ENCODE measurements at places on chromosomes 16 and 17.

- no peak for DNase-seq
These were observed 51.7 kb downstream of the GRIN2A start for GRCh38 chr16:10130538-10130937.

DNA sequence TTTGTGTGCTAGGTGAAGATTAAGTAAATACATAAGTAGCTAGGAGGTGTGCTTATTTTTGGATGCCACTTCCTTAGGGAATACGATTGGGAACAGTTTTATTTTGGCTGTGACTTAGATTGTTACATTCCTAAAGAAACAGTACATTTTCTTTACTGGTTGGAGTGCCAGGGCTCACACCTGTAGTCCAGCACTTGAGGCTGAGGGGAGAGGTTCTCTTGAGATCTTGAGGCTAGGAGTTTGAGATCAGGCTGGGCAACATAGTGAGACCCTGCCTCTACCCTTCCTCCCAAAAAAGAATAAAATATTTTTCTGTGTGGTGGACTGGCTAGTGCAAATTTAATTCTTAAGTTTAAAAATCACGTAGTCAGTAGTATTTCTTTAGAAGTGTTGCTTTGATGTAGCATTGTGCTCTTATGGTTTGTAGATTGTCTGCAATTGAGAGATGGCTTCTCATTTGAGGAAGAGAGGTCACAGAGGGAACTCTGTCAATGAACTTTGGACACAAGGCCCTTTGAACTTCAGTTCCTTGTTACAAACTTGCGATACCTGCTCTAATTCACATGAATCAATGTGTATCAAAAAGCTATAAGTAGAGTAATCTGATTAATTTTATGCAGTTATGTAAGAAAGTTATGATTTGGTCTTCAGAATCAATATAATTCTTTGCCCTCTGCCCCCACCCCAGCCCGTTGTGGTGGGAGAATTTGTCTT is 7.1 kb downstream of the HAPSTR1 start:
- DNase-seq = no peak

- DNase-seq = no peak
These were observed 30.3 kb upstream of the MYO15B start for GRCh38 chr17:75557075-75557851.

DNA sequence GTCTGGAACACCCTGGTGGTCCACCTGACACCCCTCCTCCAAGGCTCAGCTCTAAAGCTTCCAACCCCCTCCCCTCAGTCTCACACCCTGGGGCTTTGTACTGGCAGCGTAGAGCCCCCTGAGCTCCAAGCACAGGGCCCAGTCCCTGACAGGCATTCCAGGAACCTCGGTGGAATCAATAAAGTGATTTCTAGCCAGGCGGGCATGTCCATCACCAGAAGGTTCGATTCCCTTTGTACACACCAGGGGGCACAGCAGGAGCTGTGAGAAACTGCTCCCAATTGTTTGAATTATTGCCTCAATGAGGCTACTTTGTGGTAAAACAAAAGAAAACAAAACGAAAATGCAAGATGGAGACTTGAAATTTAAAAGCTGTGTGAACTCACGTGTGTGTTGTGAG is 51.8 kb downstream of the SMPD3 start:
- peak; percentile 45 for DNase-seq

DNA sequence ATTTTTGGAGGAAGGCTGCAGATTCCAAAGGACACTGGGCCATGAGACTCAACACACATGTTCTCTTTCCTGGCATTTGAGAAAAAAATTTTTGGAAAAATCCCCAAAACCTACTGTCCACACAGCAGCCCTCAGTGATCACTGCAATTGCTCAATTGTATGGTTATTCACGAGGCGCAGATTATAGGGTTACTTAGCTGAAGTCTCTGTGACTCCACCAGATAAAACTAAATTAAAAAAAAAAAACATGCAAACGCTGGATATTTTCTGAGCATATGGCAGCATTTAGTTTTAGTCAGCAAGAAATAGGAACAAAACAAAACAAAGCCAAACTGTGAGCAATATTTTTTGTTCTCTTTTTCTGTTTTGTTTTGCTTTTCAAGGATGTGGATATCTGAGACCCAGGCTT is 83.8 kb upstream of the FAM20A start:
- no peak for DNase-seq

GRCh38 chr17:80262291-80262690 is 1.6 kb downstream of the RNF213 start:
- DNase-seq = no peak

GRCh38 chr17:10398352-10398751 is 23.4 kb downstream of the MYH8 start:
- DNase-seq = no peak

DNA sequence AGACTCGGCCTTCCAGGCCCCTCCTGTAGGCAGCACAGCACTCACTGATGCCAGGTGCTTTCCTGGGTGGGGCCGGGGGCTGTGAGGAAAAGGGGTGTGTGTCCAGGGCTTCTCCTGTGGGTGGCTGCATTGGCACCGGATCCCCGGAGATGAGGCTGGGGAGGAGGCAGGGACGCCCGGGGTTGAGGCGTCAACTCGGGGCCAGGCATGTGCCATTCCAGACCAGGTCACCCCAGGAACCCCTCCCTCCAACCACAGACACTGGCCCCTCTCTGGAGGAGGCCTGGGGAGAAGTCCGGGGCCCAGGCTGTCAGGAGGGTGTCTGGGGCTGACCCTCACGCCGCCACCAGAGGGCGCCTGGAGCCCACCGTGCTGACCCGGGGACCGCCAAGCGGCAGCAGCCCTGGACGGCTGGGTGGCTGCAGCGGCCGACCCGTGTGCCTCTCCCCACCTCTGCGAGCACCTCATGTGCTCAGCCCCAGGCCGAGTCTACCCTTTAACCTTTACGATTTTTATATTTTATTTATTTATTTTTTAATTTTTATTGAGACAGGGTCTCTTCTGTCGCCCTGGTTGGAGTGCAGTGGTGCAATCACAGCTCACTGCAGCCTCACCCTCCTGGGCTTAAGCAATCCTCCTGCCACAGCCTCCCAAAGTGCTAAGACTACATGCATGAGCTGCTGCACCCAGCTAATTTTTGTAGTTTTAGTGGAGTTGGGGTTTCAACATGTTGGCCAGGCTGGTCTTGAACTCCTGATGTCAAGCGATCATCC is 3.2 kb upstream of the METRN start:
- DNase-seq = peak; percentile 84

DNA sequence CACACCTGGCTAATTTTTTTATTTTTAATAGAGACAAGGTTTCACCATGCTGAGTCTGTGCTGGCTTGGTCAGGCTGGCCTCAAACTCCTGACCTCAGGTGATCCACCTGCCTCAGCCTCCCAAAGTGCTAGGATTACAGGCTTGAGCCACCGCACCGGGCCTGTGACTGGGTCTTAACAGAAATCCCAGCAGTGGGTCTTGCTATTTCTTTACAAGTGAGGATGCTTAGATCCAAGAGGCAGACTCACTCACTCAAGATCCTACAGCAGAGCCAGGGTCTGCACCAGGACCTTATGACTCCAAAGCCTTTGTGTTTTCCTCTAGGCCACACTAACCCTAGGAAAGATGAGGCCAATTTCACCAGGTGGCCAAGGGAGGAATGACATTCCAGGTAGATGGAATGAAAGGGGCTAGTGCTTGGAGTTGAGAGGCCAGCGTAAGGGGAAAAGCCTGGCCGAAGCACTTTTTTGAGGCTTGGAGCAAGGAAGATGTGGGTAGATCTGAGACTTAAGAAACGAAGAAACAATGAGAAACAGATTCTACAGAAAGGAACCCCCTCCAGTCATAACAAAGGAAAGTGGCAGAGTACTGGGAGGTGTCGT is 5.7 kb upstream of the STAT5A start:
- no peak for DNase-seq

DNA sequence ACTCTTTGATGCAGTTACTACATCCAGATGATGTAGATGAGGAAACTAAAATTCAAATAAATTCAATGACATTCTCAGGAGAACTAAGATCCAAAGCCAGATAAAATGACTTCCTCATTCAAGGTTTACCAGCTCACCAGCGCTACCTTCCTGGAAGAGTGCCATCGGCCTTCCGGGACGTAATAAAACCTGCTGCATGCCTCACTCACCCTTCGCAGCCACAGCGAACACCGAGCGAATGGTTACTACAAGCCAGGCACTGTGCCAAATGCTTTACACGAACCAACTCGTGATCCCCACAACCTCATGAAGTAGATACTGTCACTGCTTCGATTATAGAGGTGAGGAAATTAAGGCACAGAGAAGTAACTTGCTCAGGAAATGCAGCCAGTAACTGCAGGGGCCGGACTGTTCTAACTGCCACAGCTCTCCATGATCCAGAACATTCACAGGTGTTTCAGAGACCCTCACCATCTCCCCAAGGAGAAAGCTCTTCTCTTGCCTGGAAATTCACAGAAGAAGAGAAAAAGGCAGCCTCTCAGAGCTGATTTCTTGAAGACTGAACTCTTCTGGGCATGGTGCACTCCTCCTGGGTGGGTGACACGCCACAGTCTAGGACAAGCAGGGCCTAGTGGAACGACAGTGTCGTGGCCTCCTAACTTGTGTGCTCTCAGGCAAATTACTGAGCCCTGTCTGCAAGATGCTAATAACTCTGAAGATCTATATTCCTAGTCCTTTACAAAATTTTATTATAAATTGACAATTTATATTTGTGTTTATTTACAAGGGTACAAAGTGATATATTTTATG is 46.8 kb downstream of the HIC1 start:
- peak; percentile 44 for DNase-seq

DNA sequence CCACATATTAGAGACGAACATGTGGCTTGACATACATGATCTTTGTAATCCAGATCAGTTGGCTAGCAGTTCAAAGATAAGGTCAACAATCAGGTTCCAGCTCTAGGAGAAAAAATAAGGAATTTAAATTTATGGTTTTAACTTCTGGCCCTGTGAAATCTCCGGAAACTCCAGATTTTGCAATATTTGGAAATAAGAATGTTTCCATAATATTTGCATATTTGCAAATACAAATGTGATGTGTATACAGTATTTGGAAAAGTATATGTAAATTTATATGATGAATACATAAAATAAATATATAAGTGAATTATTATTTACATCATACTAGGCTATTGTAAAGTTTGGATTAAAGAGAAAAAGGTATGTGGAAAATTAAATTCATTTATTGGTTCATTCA is 97.1 kb downstream of the KCNJ2 start:
- no peak for DNase-seq

GRCh38 chr16:83992624-83993023 is 24.6 kb downstream of the NECAB2 start:
- no peak for DNase-seq

DNA sequence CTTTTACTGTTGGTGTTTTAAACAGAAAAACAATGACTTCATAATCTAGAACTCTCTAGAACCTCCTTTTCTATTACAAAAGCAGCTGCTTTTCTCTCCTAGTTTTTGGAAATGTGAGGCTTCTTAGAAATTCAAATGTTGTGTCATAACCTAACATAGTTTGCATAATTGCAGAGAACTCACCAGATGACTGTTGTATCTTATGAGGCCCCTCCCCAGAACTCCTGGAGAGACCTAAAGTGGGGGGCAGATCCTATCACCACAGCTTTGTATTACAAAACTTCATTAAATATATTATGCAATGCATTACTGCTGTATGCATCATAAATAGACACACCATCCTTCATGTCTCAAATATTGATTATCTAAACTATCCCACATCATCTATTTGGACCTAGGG is 538.7 kb upstream of the HSBP1 start:
- no peak for DNase-seq

- peak; percentile 52 for DNase-seq
These were observed 610 bp downstream of the VPS4A start for GRCh38 chr16:69311533-69312387.

DNA sequence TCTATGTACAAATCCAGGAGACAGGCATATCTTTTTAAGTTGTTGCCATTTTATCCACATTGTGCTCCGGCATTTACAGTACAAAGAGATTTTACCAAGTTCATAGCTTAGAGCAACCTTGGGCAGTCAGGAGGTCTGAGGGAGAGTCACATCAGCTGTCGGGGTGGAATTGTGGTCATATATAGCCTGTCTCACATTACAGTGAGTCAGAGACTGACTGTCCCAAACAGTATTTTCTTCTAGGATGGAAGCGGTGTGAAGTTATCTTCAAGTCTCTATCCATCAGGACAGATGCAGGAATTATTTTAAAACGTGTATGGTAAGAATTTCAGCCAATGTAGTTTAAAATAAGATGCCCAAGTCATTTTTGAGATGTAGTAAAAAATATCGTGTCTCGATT is 53.0 kb downstream of the GPRC5B start:
- DNase-seq = no peak

DNA sequence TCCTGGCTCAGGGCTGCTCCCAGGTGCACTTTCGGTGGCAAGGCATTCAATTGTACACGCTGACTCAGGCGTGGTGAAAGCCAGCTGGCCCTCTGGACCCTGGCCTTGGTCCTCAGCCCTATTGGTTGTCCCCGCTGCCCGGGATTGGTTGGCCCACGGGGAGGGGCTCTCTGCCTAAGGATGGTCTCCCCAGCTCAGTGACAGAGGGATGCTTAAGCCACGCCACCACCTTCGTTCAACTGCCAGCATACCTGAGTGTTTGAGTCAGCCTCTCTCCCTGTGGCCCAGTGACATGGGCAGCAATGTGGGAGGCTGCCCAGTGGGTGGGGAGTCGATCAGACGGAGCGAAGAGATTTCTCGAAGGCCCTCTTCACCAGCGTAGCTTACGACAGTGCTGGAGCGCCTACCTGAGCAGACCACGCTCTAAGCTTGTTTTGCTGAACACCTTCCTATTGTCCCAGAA is 30.3 kb downstream of the IRF8 start:
- DNase-seq = no peak
